ENCODE measurements at places on chromosomes 4 and X.
A peak's percentile ranks its signal among the peaks of the same experiment; 100 is the strongest.

- no peak for DNase-seq
Measured at GRCh38 chr4:74893171-74893570, 39.7 kb upstream of the PARM1 start.

GRCh38 chr4:129747756-129748155 is 651.8 kb downstream of the C4orf33 start:
- DNase-seq: no peak

- no peak for DNase-seq
Measured at GRCh38 chr4:159042097-159042605, 60.7 kb upstream of the RAPGEF2 start.

GRCh38 chr4:179605196-179605595 is 2163.0 kb upstream of the AGA start:
- DNase-seq: no peak

DNA sequence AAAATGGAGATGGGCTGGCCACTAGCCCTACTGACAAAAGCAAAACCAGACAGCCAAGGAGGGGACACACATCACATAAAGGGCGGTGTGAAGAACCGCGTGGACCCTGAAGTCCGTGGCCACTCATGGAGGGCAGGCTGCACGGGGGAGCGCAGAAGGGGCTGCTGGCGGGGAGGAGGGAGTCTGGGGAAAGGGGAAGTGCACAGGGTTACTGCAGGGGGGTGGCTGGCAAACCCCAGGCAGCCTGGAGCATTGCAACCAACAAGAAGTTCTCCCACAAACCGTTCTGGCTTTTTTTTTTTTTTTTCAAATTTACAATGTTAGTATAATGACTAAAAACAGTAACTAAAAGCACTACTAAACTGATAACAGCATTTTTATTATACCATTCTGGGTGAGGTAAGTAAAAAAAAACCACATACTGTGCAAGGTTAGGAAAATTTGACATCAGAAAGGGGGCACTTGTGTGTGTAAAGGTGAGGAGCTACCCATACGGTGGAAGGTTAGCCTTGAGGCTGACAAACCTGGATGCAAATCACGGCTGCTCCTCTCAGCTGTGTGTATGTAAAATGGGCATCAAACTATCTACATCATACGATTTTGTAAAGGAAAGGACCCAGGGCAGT is 87.1 kb downstream of the TSPAN5 start:
- DNase-seq: no peak

DNA sequence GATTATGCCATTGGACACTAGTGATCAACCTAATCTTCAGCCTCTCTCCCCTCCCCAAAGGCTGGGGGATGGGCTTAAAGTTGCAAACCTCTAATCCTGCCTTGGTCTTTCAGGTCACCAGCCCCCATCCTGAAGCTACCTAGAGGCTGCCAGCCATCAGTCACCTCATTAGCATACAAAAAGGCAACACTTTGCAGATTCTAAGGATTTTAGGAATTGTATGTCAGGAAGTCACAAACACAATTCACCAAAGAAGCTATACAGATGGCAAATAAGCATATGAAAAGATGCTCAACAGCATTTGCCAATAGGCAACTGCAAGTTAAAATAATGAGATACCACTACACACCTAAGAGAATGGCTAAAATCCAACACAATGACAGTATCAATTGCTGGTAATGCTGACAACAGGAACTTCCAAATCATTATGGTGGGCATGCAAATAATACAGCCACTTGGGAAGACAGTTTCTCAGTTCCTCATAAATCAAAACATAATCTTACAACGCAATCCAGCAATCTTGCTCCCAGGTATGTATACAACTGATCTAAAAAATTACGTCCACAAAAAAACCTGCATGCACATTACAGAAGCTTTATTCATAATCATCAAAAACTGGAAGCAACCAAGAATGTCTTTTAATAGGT is 9.0 kb upstream of the PIM2 start:
- no peak for DNase-seq

DNA sequence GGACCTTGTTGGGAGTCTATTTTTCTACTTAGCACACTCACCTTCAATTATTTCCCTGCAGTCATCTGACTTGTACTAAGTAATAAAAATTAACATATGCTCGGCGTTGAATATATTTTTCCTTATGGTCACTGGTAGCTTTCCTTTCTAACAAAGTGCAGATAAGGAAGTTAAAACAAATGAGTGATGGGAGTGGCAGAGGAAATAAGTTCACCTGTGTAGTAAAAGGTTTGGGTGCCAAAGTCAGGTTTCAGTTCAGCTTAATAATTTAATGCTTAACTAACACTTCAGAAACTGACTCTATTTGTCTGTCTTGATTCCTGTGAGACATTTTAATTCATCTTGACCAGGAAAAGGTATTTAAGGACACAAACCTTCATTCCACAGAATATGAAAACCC is 184.4 kb downstream of the PCDH7 start:
- no peak for DNase-seq

DNA sequence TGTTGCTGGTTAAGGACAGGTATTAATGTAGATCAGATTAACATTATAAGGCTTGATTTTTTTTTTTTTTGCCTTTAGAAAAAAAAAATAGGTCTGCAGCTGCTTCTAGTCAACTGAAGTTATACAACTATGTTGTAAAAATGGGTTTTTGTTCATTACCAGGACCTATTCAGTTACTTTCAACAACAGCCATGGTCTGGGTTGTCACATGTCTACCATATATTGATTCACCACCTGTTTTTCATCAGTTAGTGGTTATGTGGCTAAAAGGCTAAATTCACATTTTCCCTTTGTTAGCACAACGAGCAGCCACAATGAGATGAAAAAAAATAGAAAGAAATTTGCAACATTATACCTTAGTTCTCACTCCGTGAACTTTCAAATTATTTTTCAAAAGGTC is 45.5 kb downstream of the GLRB start:
- no peak for DNase-seq

DNA sequence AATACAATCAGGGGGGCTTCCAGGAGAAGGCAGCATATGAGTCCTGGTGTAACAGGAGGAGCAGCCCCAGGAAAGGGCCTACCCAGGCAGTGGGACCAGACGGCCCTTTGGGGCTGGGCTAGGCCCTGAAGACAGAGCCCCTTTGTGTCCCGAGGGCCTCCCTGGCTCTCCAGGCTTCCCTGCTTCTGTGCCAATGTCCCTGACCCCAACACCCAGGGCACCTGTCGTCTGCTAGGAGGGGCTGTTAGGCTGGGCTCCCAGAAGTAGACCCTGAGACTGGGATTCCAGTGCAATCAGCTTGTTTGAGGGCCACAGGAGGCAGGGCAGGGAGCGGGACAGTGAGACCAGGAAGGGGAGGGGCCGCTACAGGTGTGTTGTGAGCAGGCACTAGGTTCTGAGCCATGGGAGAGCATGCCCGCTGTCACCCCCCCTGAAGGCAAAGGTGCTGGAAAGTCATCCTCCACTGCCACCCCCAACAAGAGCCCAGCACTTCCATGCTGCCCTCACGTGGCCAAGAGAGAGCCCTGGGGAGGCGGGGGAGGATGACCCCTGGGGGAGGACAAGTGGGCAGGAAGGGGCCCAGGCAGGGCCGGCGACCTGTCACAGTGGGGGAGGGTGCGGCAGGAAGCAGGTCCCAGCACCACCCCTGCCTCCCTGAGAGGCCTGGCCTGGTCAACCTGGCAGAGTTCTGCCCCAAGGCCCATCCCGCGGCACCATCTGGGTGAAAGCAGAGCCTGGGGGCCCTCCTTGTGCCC is 64.8 kb downstream of the ADRA2C start:
- no peak for DNase-seq

DNA sequence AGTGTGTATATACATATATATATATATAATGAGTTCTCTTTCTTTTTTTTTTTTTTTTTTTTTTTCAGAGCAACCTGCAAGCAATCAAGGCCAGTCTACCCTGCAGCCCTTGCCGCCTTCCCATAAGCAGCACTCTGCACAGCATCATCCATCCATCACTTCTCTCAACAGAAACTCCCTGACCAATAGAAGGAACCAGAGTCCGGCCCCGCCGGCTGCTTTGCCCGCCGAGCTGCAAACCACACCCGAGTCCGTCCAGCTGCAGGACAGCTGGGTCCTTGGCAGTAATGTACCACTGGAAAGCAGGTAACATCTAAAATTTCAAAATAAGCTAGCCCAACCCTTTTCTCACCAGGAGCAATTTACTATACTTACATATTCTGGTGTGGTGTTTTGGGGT is 316.3 kb downstream of the DCTD start:
- no peak for DNase-seq

DNA sequence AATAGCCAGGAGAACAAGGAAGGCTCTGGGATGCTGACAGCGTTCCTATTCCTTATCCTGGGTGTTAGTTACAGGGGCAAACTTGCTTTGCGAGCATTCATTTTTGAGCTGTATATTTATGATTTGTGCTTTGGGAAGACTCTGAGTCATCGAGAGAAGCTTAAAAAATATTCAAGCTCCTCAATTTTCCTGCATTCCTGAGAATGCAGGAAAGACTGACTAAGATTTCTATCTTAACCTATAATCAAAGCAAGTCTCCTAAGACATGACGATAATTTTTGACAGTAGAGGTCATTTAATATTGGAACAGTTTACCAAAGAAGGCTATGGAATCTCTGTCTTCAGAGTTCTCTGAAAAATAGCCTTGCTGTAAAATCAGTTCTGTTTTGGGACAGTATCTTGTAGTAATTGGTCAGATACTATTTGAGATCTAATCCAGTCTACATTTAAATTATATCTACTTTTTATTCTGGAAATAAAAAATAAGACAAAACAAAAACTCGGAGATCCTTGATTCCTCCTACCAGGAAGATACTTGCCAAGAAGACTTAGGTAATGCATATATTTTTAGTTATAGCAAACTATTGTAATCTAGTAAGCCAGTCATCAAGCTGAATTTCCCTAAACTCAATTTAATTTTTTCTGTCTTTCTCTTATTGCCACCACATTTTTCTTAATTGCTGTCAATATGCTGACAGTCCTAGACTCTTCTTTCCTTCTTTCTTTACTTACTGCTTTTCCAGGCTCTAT is 31.7 kb downstream of the BBS12 start:
- DNase-seq: no peak

DNA sequence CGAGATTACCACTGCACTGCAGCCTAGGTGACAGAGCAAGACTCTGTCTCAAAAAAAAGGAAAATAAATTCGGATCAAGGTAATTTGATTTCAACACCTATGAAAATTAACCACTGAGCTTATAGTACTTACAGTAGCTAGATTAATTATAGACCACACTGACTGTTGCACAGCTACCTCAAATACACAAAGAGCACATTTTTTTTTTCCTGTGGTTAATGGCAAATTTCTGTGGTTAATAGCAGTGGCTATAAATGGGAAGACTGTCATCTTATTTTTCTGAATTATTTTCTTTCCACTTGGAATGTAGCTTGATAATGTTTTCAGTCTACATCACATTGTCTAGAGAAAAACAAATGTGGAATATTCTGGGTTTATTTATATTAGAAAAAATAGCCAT is 1661.6 kb upstream of the PCDH7 start:
- no peak for DNase-seq

- no peak for DNase-seq
Measured at GRCh38 chr4:139919004-139919403, 235.0 kb downstream of the MAML3 start.

DNA sequence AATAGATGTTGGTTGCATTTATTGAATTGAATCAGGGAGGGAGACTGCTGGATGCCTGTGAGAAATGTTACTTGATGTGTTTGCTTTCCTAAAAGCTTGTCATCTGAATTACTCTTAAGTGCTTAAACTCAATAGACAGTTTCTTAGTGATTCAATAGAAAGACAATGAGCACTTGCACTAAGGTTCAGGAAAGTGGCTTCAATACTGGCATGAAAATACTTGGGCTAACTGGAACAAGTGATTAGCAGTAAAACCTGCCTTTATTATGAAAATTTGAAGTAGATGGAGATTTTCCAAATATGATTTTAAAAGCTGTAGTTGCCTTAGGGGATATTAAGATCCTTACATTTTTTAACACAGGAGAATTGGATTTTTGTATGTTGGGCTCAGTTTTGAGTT is 123.3 kb downstream of the RNF150 start:
- no peak for DNase-seq

GRCh38 chrX:39813631-39814277 is 284.0 kb downstream of the BCOR start:
- DNase-seq: no peak

DNA sequence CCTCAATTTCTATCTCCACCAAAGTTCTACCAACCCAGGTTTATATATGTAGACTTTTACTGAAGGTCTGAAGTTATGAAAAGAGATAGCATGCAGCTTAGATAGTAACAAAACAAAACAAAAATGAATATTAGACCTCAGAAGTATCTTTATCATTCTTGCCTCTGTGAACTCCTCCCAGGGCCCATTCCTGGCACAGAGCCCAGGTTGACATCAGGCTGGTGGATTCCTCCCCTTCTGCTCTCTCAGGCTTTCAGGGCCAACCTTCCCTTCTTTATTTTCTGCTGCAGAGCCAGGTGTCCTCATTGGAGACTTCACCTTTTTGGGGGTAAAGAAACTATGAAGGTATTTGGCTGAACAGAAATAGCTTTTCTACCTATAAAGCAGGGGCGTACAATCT is 112.8 kb upstream of the PITX2 start:
- no peak for DNase-seq

DNA sequence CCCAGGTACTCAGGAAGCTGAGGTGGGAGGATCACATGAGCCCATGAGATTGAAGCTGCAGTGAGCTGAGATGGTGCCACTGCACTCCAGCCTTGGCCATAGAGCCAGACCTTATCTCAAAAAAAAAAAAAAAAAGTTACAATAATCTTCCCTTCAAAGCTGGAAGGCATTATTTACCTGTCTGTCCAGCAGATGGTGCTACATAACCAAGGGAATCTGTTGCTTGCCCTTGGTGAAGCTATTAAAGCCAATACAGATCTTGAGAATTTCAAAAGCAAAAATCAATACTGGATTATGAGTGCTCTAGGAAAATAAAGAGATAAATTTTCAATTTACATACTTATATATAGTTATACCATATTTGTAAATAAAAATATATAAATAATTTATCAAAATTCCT is 25.9 kb downstream of the PKD2 start:
- peak; percentile 70 for DNase-seq

GRCh38 chr4:180057299-180057721 is 2185.9 kb upstream of the TENM3 start:
- DNase-seq: no peak

GRCh38 chr4:133969202-133969848 is 232.3 kb downstream of the PABPC4L start:
- DNase-seq: no peak

GRCh38 chrX:154381271-154381670 is 2.2 kb downstream of the EMD start:
- no peak for DNase-seq

GRCh38 chr4:84467601-84468000 is 31.5 kb downstream of the NKX6-1 start:
- DNase-seq: no peak

DNA sequence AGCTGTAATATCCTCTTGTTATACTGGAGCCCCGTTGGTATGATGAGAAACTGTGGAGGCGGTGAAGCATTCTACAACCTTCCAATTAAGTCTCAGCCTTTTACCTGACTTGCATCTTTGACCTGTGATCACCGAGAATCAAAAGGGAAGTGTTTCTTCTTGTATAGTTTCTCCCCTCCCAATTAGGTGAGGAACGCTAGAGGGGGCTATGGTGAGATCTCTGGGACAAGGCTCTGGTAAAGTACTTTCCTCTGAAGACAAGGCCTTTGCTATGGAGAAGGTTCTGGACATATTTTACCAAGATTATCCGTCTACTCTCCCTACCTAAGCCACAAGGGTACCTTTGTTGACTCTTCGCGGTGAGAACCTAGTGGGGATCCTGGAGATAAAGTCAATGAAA is 111.3 kb downstream of the CBLL2 start:
- DNase-seq: no peak

- no peak for DNase-seq
Measured at GRCh38 chrX:70168238-70169188, 8.8 kb upstream of the DGAT2L6 start.

- no peak for DNase-seq
Measured at GRCh38 chrX:154467556-154467955, 9.5 kb downstream of the PLXNA3 start.
